ENCODE measurements at places on chromosomes 12 and 14. TPM values are rescaled to one million over a fixed set of nuclear protein-coding genes. Genes with fewer than 3 reads are reported as not detected.
A peak's percentile ranks its signal among the peaks of the same experiment; 100 is the strongest.

- H3K4me3 ChIP-seq: no peak overlapping the region
- no peaks in the 10 kb centered on the region for H3K27me3 ChIP-seq
- DNase-seq: no peak
Observed at GRCh38 chr12:42187799-42188198, 43.1 kb upstream of the GXYLT1 start.

The RNASE11 gene
- not detected for polyA plus RNA-seq

The DAO gene
- polyA plus RNA-seq: not detected

The ERGIC2 gene
- 57.7 TPM for polyA plus RNA-seq

DNA sequence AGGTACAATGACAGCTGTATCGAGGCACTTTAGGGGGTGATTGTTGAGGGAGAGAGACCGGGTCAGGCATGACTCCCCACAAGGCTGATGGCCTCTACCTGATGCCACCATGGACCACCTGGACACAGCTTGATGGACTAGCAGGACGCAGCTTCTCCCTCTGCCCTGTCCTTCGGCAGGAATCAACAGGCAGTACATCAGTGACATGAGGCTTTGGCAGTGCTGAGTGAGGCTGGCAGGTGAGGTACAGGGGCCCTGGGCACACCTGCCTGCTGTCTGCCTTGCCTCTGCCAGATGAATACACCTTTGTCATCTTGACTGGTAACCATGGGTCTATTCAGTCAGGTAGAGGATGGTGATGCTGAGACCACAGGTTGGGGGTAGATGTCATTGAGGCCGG lies 25.3 kb upstream of the ESRRB start:
- H3K4me3 ChIP-seq: no peak overlapping the region
- DNase-seq: no peak
- no peaks in the 10 kb centered on the region for H3K4me1 ChIP-seq
- peaks cover 26% of the 10 kb centered on the region for H3K27me3 ChIP-seq
- no peaks in the 10 kb centered on the region for H3K36me3 ChIP-seq

The KLRB1 gene
- 7.8 TPM for polyA plus RNA-seq

DNA sequence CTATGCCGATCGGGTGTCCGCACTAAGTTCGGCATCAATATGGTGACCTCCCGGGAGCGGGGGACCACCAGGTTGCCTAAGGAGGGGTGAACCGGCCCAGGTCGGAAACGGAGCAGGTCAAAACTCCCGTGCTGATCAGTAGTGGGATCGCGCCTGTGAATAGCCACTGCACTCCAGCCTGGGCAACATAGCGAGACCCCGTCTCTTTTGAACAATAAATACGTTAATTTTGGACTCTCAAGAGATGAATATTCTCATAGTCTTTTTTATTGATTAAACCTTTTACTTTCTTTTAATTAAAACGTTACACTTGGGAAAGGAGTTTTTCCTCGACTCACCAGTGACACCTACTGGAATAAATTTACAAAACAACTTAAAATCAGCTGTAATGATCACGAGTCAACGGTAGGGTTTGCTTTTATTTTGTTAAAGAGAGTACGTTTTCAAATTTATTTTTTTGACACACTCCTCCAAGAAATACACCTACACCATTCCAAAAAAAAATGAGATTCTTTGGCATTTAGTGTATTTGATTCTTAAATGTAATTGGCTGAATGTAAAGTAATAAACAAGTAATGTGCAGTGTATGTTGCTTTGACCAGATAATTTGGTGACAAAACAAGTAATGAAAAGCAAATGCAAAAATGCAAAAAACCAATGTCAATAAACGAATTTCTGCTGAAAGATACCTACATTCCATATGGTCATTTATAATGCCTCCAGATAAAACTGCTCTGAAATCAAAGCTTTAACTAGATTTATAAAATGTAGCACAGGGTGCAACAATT lies 687 bp upstream of the RPS29 start:
- peak overlapping the region; percentile 90 for H3K27ac ChIP-seq
- no peaks in the 10 kb centered on the region for H3K27me3 ChIP-seq
- H3K4me3 ChIP-seq: peak overlapping the region; percentile 84
- H3K36me3 ChIP-seq: peaks cover 26% of the 10 kb centered on the region

DNA sequence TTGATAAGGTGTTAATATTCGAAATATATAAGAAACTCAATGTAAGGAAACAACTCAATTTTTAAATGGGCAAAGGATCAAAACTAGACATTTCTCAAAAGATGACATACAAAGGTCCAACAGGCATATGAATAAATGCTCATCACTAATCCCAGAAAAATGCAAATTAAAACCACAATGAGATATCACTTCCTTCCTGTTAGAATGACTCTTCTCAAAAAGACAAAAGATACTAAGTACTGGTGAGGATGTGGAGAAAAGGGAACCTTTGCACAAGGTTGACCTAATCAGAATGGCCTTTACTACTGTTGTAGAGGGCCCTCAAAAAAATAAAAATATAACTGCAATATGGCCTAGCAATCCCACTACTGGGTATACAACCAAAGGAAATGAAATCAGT lies 383.4 kb downstream of the KCNH5 start:
- no peak overlapping the region for H3K4me3 ChIP-seq
- no peak for DNase-seq
- peaks cover 6% of the 10 kb centered on the region for H3K4me1 ChIP-seq
- H3K36me3 ChIP-seq: no peaks in the 10 kb centered on the region
- H3K27ac ChIP-seq: no peak overlapping the region

The SLC38A4 gene
- polyA plus RNA-seq: 1.3 TPM

DNA sequence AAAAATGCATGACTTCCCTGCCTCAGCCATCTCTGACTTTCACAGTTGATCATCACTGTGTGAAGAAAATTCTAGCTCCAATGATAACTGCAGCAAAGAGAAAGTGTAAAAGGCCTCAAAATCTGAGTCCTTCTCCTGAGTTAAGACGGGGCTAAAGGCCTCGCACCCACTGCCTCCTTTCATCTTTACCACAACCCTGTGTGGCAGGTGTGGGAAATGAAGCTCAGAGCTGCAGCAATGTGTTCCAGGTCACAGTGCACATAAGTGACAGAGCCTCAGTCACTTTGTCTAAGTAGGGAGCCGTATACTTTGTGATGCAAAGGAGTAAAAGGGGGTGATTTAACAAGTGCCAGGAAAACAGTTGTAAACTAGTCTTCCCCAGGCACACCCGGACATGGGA lies 144.7 kb upstream of the TMCC3 start:
- H3K4me3 ChIP-seq: no peak overlapping the region
- DNase-seq: no peak
- no peaks in the 10 kb centered on the region for H3K36me3 ChIP-seq
- no peaks in the 10 kb centered on the region for H3K27me3 ChIP-seq

GRCh38 chr12:46210873-46211439 lies 57.9 kb downstream of the SLC38A1 start:
- peaks cover 5% of the 10 kb centered on the region for H3K36me3 ChIP-seq
- H3K27me3 ChIP-seq: no peaks in the 10 kb centered on the region
- DNase-seq: peak; percentile 68
- no peak overlapping the region for H3K27ac ChIP-seq
- no peak overlapping the region for H3K4me3 ChIP-seq

GRCh38 chr14:34081576-34082136 lies 130.8 kb upstream of the EGLN3 start:
- H3K4me1 ChIP-seq: peaks cover 3% of the 10 kb centered on the region
- H3K4me3 ChIP-seq: no peak overlapping the region
- no peaks in the 10 kb centered on the region for H3K36me3 ChIP-seq

The TAC3 gene
- polyA plus RNA-seq: 13.5 TPM

The LRRC43 gene
- 2.0 TPM for polyA plus RNA-seq

DNA sequence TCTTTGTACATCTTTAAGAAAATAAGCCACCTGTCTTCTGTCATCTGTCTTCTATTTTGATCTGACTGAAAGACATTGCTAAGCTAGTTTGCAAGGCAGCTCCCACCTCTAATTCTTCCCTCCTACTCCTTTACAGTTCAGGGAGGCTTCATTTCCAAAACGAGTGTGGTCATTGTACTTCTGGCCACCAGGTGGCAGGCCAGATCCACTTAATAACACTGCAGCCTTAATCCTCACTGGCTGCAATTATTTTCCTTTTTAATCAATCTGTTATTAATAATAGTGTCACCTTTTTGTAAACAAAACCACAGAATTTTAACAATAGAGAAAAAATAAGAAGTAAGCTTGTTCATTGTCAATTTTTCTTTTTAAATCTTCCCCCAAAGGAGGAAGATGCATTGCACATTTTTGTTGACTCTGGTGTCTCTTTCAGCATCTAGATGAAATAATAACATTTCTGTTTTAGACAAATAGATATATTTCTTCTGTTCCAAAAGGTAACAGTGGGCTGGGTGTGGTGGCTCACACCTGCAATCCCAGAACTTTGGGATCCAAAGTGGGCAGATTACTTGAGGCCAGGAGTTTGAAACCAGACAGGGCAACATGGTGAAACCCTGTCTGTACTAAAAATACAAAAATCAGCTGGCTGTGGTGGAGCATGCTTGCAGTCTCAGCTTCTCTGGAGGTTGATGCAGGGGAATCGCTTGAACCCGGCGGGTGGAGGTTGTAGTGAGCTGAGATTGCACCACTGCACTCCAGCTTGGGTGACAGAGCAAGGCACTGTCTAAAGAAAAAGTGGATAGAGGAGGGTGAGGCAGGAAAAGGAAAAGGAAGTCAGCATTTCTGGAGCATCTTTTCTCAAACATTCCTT lies 23.3 kb downstream of the GABARAPL1 start:
- DNase-seq: no peak
- H3K36me3 ChIP-seq: no peaks in the 10 kb centered on the region
- no peak overlapping the region for H3K4me3 ChIP-seq
- H3K4me1 ChIP-seq: no peaks in the 10 kb centered on the region
- no peaks in the 10 kb centered on the region for H3K27me3 ChIP-seq

The ZFP36L1 gene
- 199 TPM for polyA plus RNA-seq

The AQP6 gene
- 0.49 TPM for polyA plus RNA-seq

- H3K4me3 ChIP-seq: no peak overlapping the region
- no peak overlapping the region for H3K27ac ChIP-seq
- H3K27me3 ChIP-seq: no peaks in the 10 kb centered on the region
- DNase-seq: no peak
Observed at GRCh38 chr12:28497889-28498411, 307.7 kb downstream of the CCDC91 start.

Measured in large intestine (tissue), 12 donors.